ENCODE measurements at places on chromosomes 4 and X.

- no peak for DNase-seq
Measured at GRCh38 chr4:107619066-107619465, 101.0 kb downstream of the PAPSS1 start.

DNA sequence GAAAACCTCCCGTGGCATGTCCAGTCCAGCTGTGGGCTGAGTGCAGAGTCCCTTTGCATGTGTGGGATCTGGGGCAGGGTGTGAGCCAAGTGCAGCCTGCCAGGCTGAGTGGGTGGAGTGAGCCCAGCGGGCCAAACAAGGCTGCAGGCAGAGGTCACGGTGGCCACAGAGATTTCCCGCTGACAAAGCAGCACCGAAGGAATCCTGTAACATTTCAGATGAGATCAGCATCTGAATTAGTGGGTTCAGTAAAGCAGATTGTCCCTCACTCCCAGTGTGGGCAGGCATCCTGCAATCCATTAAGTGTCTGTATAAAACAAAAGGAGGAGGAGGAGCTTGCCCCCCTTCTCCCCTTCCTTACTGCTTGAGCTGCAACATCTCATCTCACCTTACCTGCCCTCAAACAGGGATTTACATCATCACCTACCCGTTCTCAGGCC lies 324.4 kb downstream of the FAT4 start:
- no peak for DNase-seq

- DNase-seq, result no peak
Measured at GRCh38 chrX:1443496-1444075, 9.1 kb downstream of the ASMTL start.

DNA sequence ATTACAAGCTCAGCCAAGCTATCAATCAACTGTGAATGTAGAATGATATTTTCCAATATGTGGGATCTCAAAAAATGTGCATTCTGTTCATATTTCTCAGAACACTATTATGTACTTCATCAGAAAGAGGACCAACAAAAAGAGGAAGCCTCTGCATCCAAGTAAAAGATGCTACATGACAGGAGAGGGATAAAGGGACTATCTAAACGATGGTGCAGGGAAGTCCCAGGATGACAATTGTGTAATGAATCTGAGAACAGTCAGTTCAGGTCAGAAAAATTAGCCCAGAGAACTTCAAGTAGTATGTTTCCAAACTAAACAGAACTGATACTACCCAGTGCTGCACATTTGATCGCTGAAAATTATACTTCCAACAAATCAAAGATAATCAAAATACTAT lies 127.0 kb downstream of the ZNF330 start:
- DNase-seq, result no peak

DNA sequence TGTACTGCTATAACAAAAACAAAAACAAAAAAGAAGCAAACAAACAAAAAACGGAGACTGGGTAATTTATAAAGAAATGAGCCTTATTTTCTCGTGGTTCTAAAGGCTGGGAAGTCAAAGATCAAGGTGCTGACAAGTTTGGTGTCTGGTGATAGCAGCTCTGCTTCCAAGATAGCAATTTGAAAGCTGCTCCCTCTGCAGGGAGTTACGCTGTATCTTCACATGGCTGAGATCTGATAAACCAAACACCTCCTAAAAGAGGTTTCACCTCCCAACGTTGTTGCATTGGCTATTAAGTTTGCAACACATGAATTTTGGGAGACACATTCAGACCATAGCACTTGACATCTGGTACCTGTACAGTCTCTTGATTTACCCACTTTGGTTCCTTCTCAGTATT lies 854.2 kb downstream of the CENPC start:
- DNase-seq, result no peak

DNA sequence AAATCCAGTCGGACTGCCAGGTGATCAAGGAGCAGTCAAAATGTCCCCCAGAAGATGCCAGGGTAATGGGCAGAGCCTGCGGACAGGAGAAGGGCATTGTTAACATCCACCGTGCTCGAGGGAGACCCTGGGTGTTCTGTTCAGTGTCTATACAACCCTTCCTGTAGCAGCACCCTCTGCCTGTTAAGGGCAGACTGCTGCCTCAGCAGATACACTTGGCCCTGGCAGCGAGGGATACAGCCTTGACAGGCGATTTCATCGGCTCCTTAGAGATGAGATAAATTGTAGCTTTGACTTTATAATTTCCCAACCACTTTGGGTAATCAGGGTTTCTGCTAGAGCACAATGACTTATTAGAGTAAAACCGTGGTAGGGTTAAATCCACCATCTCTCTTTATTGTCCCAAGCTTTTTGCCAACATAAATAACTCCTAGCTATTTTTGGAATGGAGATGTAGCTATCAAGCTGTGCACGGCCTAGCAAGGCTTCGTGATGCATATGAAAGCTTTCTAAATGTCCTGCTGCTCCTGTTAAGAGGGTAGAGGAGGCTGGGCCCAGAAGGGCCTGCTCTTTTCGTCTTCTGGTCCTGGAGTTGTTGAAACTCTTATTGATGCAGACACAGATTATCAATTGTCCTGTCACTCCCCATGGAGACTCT lies 195.9 kb downstream of the CPEB2 start:
- DNase-seq, result no peak

GRCh38 chr4:106334741-106335470 lies 18.6 kb downstream of the AIMP1 start:
- DNase-seq, result no peak

DNA sequence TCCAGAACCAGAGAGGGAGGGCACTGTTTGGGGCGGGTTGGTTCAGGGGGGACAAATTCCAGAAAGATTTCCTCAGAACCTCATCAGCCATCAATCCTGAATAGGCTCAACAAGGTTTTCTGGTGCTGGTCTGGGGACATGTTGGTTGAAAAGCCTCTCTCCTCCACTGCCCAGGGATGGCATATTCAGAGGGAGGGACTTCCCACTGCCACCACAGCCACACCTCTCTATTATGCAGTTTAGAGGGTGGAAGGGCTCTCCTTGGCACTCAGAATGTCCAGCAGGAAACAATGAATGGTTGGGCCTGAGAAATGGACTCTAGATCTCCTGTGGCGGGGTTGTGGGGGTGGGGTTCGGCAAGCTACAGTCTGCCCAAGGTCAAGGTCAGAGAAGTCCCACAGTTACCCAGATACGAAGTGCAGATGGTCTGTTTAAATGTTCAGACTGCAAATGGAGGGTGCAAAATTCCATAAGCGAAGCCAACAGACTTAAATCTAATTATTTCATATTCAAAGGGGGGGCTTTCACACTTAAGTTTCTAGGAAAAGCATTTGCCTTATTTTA lies 70.7 kb downstream of the LEF1 start:
- DNase-seq, result no peak

DNA sequence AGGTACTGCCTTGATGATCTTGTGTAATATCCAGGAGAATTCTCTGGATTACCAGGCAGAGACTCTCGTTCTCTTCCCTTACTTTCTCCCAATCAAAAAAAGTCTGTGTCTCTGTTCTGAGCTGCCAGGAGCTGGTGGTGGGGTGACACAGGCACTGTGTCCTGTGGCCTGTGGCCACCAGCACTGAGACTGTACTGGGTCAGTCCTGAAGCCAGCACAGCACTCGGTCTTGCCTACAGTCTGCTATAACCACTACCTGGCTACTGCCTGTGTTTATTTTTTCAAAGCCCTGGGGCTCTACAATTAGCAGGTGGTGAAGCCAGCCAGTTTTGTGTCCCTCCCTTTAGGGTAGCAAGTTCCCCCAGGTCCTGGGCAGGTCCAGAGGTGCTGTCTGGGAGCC lies 331.1 kb upstream of the MAGEB18 start:
- DNase-seq, result no peak

- no peak for DNase-seq
Measured at GRCh38 chr4:184548648-184549341, 74.4 kb upstream of the IRF2 start.

- DNase-seq, result peak; percentile 90
Measured at GRCh38 chrX:130024127-130024526, 41.7 kb downstream of the BCORL1 start.

GRCh38 chrX:154546354-154547244 lies at the start of gene G6PD:
Gene G6PD, minus strand, starts transcription at chrX:154546846. Its CDS starts 691 bp downstream, at chrX:154546155.
- DNase-seq, result peak; percentile 86
